SHP77 (cell line): ENCODE measurements at places on chromosomes 7 and 10.

DNA sequence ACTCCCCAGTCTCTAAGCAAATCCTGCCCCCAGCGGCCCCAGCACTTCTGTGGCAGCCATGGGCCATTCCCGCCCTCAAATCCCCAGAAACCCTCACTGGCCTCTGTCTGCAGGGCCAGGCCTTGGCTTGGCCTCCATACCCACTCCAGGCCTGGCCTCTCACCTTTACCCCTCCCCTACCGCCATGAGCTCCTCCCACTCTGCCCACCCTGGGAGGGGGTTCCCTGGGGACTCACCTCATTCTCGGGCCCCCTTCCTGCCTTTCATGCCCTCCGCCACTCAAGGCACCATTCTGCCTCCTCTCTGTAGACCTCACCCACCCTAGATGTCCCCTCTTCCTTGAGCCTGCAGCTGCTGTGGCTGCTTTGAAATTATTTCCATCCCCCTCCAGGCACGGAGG, 41.0 kb downstream of the PRF1 start:
- no peak for DNase-seq

GRCh38 chr7:37342688-37343471, 105.8 kb downstream of the ELMO1 start:
- DNase-seq: no peak

DNA sequence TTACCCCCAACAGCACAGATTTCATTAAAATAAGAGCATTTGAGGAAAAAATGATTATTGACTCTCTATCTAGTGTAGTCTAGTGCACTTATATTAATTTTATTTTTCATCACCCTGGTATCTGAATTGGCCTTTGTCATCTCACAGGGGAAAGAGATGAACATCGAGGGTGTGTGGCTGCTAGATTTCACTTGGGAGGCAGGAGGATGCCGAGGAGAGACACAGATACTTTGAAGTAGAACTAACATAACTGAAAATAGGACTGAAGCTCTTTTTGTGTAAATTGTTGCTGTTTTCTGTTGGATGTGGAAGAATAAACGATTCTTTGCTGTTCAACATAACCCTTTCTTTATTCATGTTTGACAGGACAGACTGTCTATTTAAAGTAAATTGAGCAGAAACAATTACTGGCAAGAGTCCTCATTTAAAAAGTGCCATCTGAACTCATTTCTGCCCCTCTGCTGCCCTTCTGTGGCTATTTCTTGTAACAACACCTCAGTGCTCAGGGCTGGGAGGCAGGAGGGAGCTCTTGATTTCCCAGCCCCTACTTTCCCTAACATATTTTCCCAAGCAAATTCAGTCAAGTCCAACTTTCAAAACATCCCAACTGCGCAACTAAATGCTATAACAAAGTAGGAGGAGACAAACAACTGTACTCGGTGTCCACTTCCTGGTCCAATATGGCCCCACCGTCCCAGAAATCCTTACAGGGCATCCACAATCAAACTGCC, 15.6 kb downstream of the LYZL1 start:
- peak; percentile 62 for DNase-seq

- no peak for DNase-seq
Measured at GRCh38 chr10:37549054-37549453, 308.4 kb downstream of the ZNF248 start.

DNA sequence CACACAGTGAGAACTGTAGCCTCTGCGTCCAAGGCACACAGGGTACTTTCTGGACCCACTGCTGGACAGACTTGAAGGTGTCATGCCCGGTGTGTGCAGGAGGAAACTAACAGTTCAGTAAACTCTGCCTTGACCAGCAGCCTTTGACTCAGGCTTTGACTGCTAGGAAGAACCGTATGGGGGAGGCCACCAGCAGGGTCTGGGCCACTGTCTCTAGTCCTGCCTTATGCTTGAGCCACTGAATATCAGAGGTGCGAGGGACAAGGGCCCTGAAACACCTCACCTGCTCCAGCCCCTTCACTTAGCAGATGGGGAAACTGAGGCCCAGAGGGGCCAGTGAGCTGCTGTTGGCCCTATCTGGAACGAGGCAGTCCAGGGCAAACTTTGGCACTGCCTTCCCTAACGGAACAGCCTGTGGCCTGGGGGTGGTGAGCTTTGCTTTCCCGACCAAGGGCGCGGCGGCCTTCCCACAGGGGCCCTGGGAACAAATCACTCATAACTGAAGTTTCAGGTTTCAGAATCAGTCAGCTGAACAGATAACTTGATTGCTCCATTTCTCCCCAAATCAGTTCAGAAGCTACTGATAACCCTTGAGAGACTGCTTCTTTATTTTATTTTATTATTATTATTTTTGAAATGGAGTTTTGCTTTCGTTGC, 130.0 kb downstream of the FAM53B start:
- no peak for DNase-seq

DNA sequence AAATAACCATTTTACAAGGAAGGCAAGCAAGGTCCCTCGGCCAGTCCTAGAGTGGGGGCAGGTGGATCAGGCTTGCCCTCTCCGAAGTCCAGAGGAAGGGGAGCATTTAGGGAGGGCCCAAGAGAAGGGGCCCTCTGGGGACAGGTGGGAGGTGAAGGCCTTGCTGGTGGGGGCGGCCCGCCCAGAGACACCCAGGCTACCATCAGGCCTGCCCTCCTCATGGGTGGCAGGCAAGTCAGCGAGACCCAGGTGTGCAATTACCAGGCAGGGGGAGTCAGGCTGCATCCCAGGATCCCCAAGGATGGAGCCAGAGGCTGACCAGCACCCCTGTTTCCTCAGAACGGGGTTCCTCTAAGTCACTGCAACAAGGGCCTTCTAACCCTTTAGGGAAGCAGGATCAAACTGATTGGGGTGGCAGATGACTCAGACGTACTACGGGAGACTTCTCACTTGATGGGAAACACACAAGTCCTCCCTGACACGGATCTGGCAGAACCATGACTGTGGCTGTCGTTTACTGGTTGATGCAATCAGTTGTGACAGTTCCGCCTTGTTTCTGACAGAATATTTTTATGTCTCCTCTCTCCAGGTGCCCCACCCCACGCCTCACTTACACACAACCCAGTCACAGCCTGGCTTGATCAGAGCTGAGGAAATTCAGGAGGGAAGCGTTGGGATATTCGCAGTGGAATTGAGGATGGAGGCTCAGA, 8.2 kb downstream of the LOXL4 start:
- no peak for DNase-seq

- DNase-seq: no peak
Measured at GRCh38 chr10:93261961-93262610, 188.4 kb downstream of the CYP26A1 start.

- no peak for DNase-seq
Measured at GRCh38 chr10:61188691-61189090, 244.7 kb upstream of the RHOBTB1 start.

DNA sequence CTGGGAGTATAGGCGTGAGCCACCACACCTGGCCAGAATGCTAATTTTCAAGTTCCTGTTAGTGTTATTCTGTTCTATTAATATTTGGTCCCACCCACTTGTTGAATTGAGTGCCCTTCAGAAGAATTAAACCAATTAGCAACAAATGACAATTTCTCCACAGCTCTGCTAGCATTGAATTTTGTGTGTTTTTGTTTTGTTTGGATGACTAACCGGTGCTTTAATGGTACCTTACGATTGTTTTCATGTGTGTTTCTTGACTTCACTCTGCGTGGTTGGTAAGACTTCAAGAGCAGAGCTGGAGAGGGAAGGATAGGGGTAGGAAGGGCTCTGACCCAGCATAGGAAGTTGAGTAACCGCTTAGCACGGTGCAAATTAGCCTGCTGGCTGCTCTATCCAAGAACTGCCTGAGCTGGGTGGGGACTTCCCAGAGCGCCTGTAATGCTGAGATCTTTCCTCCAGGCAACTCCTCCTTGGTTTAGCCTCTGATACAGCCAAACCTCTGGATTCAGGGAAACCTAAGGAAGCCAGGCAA, 4.6 kb downstream of the ARPC1B start:
- no peak for DNase-seq

DNA sequence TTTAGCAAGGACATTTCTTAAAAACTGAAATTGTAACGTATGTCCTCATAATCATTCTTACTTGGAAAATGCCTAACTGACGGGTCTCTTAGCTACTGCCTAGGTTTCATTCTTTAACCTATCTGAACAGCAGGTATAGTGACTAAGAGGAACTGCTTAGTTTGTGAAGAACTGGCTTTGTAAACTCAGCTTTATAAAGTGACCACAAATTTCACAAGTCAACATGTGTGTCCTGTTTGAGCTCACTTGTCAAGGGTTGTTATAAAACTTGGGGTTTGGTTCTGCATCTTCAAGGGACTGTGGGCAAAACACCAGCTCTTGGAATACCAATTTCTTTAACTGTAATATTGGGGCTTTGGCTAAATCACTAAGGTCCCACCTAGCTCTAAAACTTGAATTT, 32.2 kb downstream of the MRPS33 start:
- no peak for DNase-seq

DNA sequence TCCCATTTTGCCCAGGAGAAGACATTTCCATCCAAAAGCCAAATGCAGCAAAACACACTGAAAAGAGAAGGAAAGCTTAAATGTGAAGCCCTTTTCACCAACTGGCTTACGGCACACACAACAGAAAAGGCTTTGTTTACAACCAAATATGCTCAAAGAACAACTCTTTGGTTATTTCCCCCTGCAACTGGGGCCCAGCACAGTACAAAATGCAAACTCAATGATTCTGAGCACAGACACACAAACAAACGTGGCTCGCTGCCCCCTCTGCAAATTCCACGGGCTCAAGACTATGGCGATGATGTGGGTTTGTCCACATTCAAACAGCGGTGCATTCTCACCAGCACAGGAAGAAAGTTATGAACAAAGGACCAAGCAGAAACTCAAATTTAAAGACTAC, 5.3 kb downstream of the CPXM2 start:
- no peak for DNase-seq
